HuH-7.5 (cell line): ENCODE measurements at places on chromosomes 4 and X.

GRCh38 chr4:153510252-153511001, 44.3 kb downstream of the TMEM131L start:
- DNase-seq: no peak

GRCh38 chr4:66357316-66357715, 687.0 kb upstream of the EPHA5 start:
- no peak for DNase-seq

GRCh38 chr4:142414366-142414990, 431.6 kb downstream of the INPP4B start:
- DNase-seq: no peak

- DNase-seq: no peak
Measured at GRCh38 chr4:123671636-123672404, 275.2 kb downstream of the SPRY1 start.

DNA sequence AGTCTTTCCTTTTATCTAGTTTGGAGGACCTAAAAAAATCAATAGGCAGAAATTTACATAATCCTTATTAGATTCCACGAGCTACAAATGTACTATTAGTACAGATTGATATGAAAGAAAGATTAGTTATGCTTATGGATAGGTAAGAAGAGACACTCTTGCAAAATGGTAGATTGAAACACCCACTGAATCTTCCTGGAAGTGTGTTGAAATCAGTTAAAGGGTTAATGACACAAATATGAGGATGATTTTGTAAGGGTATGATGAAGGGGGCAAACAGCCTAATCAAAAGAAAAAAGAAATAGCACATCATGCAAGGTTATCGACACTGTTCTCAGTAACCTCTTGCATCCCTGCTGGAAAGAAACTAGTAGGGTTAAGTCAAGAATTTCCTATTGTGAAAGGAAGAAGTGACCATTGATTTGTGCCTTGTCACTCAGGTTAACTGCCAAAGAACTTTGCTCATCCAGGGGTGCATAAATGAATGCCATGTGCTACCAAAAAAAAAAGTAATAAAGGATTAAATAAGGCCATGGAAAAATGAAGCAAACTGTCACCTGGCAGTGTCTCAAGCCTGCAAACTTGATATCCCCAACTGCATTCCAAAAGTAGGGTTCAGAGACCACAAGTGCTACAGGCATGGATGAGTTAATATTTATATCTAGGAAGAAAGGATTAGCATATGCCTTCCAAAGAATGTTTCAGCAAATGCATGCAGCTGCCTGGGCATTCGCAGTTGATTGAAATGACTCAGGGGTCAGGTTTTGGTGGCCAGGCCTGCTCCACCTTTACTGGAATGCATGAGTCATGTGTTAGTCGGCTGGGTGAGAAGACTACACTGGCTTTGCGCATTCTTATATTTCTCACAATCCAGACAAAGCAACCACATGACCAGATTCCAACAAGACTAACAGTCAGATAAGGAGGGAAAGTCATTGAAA, 78.3 kb upstream of the ATXN3L start:
- peak; percentile 18 for DNase-seq

DNA sequence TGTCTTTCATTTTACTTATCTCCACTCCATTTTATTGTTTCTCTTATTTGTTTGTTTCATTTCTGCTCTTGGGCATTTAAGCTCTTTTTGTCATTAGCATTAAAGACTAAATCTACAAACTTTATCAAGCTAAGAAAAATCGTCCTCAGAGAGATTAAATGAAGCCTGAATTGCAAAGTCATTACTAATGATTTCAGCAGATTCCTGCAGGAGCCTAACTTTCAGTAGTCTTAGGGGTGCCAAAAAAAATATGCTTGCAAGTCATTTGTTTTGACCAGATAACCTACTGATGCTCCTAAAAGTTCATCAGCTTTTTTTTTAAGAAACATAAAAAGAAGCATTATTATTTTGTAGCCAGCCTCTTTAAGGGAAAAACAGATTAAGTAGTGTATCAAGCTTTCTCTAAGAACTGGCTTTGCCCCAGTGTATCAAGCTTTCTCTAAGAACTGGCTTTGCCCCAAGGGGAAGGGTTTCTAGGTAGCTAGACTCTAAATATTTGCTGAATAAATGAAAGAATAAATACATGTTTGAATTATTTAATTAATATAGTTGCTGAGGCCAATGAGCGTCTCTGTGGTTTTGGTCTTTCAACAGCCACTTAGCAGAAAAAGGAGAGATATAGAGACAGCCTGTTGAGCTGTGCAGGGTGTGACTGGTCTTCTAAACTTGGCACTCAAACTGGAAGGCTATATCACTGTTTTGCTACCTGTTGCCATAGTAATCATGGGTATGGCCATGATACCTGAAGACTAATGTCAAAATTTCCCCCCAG, 174.2 kb downstream of the BTC start:
- DNase-seq: no peak

DNA sequence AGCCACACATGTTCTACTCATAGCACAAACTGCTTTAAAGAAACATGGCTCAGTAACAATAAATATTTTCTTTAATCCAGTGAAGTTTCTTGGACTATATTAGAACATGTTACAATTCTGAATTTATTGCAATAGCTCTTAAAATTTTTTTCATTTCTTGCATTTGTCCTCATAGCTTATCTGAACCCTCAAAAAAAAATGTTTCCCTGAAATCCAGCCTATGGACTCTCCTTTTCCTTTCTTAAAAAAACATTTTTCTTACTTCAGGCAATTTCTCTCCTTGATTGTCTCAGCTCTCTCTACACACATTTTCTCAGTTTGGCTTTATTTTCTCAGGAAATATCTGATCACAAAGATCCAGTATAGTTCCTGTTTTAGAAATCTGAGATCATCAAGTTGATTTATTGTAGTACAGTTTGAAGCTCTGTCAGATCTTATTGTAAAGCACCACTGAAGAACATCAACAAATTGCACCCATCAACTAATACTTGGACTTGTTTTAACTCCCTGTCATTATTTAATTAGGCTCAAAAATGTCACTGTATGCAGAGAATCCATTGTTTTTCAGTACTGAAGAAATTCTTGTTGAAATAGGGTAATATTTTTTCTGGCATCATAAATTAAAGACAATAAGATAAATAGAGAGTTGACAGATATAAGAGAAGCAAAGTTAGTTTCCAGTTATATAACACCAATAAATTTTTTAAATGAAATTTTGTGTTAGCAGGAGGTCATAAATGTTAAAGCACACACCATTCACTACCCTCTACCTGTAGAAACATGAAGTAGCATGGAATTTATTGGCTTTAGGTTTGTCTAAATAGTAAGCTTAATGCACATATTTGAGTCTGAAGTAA, 317.7 kb downstream of the ARHGAP24 start:
- no peak for DNase-seq

DNA sequence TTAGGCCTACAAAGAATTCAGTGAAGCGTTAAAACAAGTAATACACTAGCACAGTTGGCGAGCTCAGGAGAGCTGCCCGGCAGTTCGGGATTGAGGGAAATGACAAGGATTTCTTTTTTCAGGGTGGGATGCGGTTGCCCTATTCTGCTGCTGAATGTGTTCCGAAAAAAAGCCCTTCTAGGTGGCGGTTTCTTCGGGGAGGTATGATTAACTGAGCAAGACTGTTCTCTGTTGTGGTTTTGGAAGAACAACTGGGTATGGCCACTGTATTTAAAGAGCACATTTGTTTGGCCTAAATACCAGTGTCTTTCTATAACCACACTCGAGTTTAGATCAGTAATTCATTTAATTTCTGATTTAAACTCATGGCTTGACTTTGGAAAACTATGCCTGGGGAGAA, 459.7 kb upstream of the FAT1 start:
- DNase-seq: no peak

- no peak for DNase-seq
Measured at GRCh38 chr4:182826391-182826790, 90.8 kb downstream of the DCTD start.

GRCh38 chrX:107673933-107674479, 45.7 kb downstream of the PRPS1 start:
- DNase-seq: no peak

GRCh38 chr4:71241501-71242288, 97.1 kb upstream of the SLC4A4 start:
- no peak for DNase-seq

DNA sequence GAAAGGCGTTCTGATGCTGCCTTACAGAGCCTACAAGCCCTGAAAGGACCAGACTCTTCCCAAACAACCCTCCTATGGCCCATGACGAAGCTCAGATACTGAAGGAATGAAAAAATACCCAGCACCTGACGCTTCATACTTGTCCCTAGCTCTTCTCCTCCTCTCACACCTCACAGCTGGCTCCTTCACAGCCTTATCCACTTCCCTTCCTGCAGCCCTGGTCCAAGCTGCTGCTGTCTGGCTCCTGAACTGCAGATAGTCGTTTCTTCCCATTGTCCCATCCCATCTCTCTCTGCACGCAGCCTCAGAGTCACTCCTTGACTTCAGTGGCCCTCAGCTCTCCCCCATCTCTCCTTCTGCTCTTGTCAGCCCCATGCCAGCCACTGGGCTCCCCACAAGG, 56.6 kb downstream of the FAM193A start:
- DNase-seq: no peak

GRCh38 chr4:110533940-110534339, 58.0 kb downstream of the ENPEP start:
- no peak for DNase-seq

GRCh38 chr4:46649390-46649789, 259.5 kb upstream of the GABRA2 start:
- no peak for DNase-seq

DNA sequence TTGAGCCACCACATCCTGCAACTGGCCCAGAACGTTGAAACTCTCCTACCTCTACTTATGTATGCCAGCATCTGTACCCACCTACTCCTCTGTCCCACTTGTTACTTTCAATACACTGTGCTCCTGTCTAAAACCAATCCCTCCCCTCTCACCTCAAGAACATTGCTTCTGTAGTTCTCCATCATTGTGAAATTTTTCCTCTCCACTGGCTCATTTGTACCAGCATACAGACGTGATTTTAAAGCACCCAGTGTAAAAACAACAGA, 25.5 kb upstream of the USO1 start:
- DNase-seq: no peak

- no peak for DNase-seq
Measured at GRCh38 chr4:144906181-144906925, 191.6 kb downstream of the ANAPC10 start.

DNA sequence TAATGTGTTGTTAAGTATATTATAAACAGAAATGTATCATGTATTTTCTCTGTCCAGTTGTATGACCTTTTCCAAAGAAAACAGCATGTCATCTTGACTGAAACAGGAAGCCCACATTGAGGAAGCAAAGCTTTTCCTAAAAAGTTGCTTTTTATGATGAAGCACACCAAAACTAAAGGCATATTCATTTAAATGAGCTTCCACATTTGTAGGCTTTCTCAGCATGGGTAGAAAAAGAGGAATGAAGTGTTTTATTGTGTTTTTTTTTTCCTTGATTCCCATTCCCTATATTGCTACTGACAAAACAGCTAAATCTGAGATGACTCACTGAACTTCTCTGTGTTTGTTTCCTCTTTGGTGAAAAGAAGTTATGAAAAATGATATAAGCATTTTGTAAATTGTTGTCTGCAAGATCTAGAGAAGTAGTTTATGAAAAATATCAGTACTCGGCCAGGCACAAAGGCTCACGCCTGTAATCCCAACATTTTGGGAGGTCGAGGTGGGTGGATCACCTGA, 32.5 kb upstream of the FRAS1 start:
- DNase-seq: no peak

DNA sequence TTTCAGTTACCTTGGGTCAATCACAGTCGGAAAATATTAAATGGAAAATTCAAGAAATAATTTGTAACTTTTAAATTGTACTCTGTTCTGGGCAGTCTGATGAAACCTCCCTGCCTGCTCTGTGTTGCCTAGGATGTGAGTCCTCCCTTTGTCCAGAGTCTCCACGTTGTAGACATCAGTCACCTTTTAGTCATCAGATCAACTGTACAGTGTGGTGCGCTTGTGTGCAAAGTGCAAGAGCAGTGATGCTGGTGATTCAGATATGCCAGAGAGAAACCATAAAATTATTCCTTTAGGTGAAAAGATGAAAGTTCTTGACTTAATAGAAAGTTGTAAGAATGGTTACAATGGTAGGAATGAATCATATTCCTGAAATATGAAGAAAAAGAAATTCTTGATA, 1.4 kb downstream of the SPATA4 start:
- no peak for DNase-seq

GRCh38 chr4:39855909-39856512, 121.7 kb downstream of the PDS5A start:
- DNase-seq: no peak

DNA sequence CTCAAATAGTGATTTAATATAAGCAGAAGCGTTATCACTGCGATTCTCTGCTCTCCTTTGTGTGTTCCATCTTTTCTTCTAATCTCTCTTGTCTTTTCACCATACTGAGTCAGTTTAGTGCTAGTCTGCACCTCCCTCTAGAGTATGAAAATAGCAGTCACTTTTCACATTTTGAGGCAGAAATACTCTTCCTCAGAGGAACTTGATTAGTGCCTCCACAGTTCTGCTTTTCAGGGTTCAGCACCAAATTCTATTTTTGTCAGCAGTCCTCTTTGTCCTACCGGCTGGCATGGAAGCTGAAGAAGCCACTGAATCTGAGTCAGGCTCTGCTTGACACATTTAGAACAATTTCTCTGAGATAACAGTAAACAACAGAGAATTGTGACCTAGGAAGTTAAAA, 49.7 kb upstream of the ANKRD17 start:
- no peak for DNase-seq

GRCh38 chr4:4820261-4820660, 39.2 kb upstream of the MSX1 start:
- no peak for DNase-seq

DNA sequence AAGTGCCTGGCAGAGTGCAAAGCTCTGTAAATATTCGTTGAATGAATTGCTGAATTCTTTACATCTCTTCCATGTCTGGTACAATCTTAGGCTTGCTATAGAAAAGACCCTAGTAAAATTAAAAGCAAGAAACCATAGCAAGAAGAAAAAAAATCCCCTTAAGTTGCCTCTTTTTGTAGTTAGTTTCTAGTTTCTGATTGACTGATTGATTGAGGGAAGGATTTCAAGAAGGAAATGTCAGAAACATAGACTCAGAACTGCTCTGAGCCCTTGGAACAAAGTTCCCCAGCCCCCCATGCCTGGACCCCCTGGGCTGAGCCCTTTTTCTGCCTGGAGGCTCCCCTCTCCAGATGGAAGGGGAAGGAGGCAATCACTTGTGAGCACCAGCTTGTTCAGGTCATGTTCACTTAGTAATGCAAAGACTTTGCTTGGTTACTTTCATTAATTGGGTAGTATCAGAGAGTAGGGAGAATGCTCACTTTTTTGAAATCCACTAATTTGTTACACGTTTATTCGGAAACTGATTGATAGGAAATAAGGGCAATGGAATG, 35.6 kb downstream of the DAPP1 start:
- DNase-seq: no peak

DNA sequence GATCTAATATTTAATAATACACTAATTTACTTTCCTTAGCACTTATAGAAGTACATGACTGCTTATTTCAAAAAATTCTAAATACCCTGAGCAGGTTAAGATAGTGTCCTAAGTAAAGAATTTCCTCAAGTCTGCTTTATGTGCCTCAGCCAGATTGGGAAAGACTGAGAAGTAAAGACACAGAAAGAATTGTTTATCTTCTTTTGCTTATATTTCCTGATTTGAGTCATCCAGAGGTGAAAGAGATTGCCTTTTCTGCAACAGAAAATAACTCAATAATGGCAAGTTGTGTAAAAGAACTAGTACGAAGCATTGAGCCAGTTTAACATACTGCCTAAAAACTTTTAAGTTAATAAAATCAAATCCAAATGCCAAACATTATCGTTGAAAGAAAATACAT, 45.0 kb downstream of the NAF1 start:
- no peak for DNase-seq

- DNase-seq: no peak
Measured at GRCh38 chr4:100075056-100075455, 115.2 kb downstream of the DDIT4L start.

GRCh38 chr4:37599092-37599790, 86.9 kb downstream of the RELL1 start:
- no peak for DNase-seq
